Activated CD4-positive, alpha-beta T cell treated with anti-CD3 and anti-CD28 coated beads, Interleukin-10, Interleukin-2, amounts not matched to agents 100 ng/mL and 50 ng/mL, durations not matched to agents 16 hours and 8 hours (primary cell): ENCODE measurements at places on chromosomes 4 and X.
A peak's percentile ranks its signal among the peaks of the same experiment; 100 is the strongest.

GRCh38 chr4:121679951-121680350, 16.8 kb downstream of the ANXA5 start:
- DNase-seq: no peak

DNA sequence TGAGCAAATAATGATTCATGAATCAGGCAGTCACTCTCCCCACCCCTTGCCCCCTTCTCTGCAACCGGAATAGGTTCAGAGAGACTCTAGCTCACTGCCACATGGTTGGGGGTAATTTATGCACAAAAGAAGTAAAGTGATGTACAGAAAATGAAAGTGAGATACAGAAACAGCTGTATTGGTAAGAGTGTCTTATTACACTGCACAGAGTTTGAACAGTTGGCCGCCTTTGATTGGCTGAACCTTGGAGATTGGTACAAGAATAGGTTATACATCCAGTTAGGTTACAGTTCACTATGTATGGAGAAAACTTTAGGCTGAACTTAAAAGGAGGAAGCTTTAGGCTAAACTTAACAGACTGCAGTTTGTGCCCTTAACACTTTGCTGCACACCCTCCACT, 34.6 kb upstream of the DIAPH2 start:
- peak; percentile 1 for DNase-seq

DNA sequence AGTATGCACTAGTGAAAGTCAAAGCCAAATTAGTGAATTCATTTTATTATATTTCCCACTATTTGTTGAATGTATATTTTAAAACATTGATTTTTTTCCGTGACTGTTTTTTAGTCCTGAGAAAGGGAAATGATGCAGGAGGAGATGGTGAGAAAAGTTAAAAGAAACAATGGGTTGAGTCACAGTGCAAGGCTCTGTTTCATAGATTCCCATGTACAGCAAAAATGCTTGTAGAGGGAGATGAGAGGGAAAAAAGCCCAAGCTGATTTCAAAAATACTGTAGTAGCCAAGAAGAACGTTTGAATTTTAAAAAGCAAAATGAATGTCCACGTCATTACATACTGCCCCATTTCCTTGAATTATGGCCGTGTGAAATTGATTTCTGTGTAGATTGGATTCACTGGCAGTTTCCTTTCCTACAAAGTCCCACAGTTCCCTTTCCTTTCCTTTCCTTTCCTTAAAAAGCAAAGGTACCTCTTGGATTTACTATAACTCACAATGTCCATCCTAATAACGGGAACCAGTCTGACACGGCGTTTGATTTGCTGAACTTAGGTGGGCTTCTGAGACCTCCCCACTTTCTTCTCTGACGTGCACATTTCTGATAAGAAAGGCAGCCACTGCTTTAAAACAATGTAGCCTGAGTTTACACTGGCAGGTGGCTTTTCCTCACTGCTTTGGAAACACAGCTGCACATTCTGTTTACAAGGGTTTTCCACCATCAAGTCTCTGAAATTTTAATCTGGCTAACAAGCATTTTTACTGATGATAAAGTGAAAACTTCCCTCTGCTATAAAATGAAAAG, 63.7 kb downstream of the SPCS3 start:
- DNase-seq: no peak

DNA sequence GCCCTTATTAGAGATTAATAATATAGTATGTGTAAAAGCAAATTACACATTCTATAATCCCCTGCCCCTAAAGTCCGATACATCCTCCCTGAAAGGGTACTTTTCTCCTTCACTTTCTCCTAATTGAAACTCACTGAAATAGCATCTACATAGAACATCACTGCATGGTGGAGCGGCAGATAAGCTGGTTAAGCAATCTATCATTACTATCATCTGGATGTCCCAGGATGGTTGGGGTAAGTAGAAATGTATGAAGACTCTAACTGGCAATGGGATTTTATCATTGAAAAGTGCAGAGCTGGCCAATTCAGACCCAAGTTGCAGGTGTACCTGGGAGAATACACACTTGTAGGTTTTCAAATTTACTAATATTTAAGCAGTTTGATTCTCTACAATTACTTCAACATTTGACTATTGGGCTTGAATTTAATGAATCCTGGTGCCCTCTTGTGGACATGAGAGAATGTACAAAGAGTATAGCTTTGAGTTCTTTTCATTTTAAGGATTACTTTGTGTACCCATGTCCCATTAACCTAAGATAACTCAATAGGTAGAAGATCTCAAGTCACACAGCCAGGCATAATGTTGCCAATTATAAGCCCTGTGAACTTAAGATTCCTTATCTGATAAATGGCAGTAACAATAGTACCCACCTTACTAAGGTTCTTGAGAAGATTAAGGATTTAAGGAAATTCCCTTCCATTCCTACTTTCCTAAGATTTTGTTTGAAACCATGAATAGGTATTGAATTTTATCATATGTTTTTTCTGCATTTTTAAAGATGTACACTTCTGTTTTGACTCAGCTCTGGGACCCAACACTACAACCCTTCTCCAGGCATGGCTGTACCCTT, 69.8 kb downstream of the SHROOM3 start:
- DNase-seq: peak; percentile 38

GRCh38 chr4:169160825-169161224, 109.9 kb downstream of the SH3RF1 start:
- no peak for DNase-seq

DNA sequence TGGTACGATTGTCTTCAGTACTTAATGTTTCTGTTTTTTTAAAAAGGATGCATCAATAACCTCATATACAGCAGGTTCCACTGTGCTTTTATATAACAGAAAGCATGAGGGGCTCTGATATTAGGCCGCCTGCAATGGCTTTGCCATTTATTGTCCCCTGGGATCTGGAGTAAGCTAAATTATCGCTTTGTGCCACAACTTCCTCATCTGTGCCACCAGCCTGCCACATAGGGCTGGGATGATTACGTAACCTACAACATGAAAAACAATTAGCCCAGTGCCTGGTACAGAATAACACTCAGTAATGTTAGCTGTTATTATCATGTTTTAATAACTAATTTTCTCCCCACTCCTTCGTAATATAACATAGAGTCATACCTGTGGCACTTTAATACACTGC, 65.5 kb upstream of the TRIM2 start:
- DNase-seq: no peak

GRCh38 chr4:28432348-28433025, 1571.8 kb downstream of the STIM2 start:
- no peak for DNase-seq

- DNase-seq: no peak
Measured at GRCh38 chrX:50054147-50054546, 131.8 kb downstream of the CLCN5 start.

DNA sequence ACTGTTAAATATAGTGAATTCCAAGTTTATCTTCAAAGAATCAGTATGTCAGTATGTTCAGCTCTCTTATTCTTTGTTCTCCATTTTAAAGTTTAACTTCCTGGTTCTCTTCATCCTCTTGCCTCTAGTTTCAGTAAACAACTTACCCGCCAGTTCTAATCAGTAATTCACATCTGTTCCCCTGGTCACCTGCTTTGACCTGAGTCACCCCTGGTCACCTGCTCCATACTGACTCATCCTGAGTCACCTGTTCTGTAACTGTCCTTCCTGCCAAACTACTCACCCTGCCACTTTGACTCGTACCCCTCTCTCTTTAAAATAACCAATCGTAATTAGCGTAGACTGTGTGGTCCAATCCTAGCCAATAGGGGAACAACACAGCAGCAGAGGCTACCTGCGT, 992.7 kb upstream of the HS3ST1 start:
- DNase-seq: no peak

DNA sequence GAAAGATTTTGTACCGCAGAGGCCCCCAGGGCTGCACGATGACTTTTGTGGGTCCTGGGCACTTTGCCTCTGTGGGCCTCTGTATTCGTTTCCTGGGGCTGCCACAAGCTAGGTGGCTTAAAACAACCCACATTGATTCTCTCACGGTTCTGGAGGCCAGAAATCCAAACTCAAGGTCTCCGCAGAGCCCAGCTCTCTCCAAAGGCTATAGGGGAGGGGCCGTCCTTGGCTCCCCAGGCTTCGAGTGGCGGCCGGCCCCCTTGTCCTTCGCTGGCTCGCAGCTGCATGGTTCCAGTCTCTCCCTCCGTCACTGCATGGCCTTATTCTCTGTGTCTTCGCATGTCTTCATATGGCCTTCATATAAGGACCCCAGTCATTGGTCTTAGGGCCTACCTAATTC, 241.2 kb downstream of the EVC2 start:
- no peak for DNase-seq

DNA sequence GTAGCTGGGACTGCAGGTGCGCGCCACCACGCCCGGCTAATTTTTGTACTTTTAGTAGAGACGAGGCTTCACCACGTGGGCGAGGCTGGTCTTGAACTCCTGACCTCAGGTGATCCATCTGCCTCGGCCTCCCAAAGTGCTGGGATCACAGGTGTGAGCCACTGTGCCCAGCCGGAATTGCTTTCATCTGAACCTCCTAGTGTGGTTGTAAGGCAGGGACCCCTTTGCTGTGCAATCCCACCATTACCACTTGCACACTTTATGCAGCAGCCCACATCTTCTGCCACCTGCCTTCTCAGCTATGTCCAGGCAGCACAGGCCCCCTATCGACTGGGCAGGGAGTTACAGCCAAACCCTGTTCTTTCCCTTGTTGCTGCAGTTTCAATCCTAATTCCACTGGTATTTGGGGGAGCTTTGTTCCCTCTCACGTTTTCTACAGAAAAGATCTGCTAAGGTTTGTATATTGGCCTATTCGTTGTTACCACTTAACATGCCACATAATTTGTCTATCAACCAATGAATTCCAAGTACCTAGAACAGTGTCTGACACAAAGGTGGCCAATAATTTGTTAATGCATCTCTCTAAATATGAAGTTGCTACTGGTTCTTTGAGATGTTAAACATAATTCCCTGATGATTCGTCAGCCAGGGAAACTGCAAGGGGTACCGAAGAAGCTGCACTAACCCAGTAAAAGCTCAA, 6.5 kb downstream of the RPL39 start:
- DNase-seq: peak; percentile 67
